ENCODE measurements at places on chromosomes 1 and 21.

DNA sequence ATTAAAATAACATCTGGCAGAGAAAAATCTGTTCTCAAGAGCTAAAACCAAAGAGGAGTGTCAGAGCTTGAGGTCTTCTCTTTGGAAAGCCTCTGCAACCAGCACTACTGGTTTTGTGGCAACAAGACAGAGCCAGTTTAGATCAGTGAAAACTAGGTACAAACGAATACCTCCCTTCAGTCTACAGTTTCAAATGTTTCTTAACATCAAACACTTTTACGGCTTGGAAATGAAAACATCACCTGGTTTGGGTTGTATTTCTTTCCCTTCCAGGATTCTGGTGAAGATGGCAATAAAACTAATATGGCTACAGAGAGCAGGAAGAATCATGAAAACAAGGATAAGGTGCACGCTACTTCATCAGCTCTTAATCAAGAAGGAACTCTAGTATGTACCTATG lies 339.4 kb upstream of the ESRRG start:
- no peak for DNase-seq

DNA sequence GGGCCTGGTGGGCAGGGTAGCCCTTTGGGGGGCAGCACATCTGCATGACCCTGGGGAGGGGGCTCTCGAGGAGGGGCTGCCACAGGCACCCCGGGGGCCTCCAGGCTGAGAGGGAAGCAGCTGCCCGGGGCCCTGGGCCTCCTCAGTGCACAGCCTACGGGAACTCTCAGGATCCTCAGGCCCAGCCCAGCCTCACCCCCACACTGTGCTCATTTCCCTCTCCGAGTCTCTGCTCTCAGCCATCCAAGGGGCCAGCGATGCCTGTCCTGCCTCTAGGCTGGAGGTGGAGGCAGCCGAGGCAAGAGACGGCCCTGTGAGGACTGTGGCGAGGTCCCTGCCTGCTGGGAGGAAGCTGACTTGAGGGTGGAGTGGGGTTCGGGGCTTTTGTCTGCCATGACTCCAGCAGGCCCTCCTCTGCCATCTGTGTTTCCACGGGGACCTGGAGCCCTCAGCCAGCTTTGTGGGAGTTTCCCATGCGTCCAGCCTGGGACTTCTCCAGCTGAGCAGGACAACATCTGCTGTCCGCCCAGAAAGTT lies 7.2 kb upstream of the PLEKHG5 start:
- DNase-seq = no peak

DNA sequence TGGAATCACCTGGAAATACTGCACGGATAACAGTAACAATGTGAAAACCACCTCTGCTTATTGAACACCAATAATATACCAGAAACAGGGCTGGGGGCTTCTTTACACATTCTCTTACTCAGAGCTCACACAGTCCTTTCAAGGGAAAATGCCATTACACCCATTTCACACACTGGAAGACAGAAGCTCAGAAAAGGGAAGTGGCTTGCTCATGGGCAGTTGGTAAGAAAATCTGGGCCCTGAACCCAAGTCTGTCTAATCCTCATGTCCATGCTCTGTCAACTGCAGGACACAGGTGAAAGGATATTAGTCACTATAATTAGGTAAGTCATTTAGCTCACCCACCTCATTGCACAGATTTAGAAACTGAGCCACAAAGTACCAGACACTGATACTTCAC lies 18.6 kb downstream of the C8A start:
- no peak for DNase-seq

GRCh38 chr1:192266645-192267044 lies 50.1 kb upstream of the RGS21 start:
- no peak for DNase-seq

- no peak for DNase-seq
Measured at GRCh38 chr1:27403065-27403726, 10.8 kb downstream of the GPR3 start.

DNA sequence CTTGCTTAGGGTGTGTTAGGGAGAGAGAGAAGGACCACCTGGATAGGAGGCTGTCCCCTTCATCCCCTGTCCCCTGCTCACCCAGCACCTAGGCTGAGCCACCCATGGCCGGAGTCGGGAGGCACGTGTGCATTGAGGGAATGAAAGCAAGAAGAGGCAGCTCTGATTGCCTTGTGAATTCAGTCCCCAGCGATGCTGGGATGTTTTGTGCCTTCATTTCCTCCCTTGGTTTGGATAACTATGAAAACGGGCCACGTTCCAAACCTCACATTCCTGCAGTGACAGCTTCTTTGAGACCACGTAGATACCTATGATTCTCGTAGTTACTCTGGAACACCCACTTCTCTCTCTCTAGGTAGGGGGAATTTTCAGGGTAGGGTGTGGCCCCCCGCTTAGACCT lies 67.1 kb downstream of the MAN1C1 start:
- DNase-seq = no peak

All from cerebellar nuclear complex (tissue), 1 donor.